ENCODE measurements at places on chromosomes 6 and 20.

- DNase-seq = no peak
Observed at GRCh38 chr20:10190456-10190855, 28.2 kb upstream of the SNAP25 start.

DNA sequence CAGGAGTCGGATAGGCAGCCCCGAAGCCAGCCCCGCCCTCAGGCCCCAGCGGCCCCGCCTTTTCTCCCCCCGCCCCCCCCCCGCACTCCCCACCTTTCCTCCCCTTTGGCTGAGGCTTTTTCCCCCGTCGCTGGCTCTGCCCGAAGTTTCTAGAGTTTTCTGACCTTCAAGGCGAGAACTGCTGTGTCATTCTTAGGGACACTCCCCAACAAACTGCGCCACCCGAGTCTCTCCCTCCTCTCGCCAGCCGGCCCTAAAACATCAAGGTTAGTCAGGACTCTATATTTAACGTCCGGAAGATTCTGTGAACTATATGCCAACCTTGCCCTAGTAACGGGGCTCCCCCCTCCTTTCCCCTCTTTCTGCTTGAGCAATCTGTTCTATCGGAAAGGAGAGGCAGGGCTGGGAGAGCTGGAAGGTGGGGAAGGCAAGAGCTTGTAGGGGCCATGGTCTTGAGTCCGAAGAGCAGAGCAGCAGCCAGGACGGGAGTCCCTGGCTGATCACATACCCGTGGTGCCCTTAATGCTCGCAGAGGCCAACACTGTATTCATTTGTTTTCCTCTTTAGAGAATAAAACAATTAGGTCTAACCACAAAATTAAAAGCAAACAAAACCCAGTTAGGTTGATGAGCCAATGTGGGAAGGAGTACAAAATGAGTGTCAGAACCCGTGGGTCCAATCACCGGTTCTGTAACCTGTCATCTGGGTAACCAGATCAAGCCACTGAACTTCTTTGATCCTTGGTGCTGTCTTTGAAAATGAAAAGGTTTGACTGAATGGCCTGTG is 5.3 kb upstream of the HSPA1B start:
- peak; percentile 81 for DNase-seq

- peak; percentile 73 for DNase-seq
Observed at GRCh38 chr6:164005004-164005711, 590.6 kb downstream of the QKI start.

GRCh38 chr20:17657898-17658647 is 24.0 kb downstream of the RRBP1 start:
- DNase-seq = no peak

GRCh38 chr6:119446115-119446554 is 96.6 kb upstream of the MAN1A1 start:
- peak; percentile 52 for DNase-seq

DNA sequence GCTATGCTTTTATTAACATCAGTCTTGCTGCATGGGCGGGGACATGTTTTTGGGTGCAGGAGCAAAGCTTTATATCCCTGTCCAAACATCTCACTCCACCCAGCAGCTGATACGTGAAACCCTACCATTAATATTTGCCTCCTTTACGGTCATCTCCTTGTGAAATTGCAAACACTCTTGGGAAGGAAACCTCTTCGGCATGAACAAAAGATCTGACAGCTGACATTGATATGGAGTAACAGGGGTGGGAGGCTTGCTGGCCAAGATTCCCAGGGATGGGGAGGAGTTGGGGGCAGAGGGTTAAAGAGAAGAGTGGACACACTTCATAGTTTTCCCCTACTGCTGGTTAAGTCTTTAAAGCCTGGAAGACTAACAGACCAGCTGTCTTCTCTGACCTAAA is 22.2 kb upstream of the VEGFA start:
- DNase-seq = no peak

- DNase-seq = no peak
Observed at GRCh38 chr20:31988430-31989015, 20.6 kb downstream of the XKR7 start.

GRCh38 chr6:141153563-141153962 is 979.2 kb upstream of the GJE1 start:
- no peak for DNase-seq

DNA sequence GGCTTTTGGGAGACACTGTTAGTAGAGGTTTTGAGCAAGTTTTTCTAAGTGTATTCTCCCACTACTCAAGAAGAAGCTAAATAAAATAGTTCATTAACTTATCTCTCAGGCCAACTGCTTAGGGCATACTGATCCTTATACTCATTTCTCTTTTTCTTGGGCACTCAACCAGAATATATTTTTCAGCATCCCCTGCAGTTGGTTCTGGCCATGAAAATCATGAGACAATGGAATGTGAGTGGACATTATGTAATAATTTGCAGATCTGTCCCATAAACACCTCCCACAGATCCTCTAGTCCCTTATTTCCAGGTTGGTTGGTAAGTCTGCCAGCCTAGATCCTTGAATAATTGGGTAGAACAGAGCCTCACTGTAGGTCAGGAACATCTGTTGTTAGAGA is 136.7 kb downstream of the AIG1 start:
- DNase-seq = no peak

GRCh38 chr20:13626724-13627123 is 12.0 kb downstream of the TASP1 start:
- no peak for DNase-seq

GRCh38 chr6:18306977-18307376 is 42.6 kb upstream of the DEK start:
- peak; percentile 96 for DNase-seq

GRCh38 chr6:134115715-134116074 is 63.3 kb upstream of the SLC2A12 start:
- no peak for DNase-seq

DNA sequence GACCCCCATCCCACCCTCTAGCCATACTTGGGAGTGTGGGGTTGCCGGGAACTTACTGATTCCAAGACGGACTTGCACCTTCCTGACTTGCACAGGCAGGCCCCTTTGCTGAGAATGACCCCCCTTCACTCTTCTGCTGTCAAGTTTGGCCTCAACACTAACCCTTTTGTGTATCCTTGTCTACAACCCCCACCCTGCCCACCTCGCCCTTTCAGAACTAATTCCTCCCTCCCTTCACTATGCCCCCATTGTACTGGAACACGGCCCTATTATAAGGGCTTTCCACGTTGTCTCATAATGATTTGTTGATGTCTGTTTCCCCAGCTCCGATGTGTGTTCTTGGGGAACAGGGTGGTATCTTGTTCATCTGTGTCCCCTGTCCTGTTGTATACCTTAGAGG is 4.4 kb upstream of the NEDD9 start:
- DNase-seq = no peak

GRCh38 chr6:131652472-131652871 is 15.4 kb downstream of the ENPP3 start:
- no peak for DNase-seq

- no peak for DNase-seq
Observed at GRCh38 chr20:32906200-32906599, 47.5 kb downstream of the EFCAB8 start.

DNA sequence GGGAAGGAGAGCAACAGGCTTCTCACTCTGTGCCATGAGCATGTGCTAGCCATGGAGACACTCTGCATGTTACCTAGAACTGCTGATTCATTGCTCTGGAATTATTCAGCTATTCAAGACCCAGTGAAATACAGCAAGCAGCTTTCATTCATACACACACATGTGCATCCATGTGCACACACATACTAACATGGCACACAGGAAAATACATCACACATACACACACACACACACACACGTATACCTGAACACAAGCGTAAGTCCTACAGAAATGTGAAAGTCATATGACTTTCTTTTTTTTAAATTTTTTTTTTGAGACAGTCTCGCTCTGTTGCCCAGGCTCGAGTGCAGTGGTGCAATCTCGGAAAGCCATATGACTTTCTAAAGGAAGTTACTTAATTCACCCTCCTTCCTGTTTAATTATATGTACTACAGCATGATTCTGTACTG is 108.2 kb upstream of the NFATC2 start:
- peak; percentile 54 for DNase-seq

DNA sequence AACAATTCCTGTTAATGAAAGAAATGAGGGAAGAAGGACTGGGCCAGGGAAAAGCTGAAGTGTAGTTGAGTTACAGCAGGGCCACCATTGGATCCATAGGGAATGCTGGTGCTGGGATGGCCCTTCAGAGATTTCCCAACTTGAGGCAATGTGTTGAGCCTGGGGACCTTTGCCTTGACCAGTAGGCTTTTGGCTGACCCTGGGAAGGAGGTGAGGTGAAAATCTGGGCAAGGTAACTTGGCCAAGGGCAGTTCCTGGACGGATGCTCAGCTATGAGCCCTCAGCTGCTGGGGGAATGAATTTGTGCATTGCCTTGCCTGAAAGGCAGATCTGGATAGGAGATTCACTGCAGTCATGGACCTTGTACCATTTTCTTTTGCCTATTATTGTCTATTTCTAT is 20.4 kb downstream of the UTRN start:
- DNase-seq = no peak

DNA sequence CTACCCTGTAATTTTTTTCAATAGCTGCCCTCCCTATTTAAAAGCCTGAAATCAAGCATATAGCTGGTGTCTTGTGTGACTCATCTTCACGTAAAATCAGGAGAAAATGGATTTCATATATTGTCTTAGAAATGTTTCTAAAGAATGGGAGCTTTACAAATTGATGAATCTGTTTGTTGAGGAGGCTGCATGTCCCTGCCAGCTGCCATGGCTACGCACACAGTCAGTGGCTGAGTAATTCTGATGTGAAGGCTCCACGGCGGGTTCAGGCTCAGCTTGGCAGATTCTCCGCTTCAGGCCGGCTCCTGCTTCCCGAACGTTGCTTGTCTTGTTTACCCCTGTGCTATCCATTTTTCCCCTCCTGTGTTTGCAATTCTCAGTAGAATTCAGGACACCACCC is 82.8 kb downstream of the CCDC170 start:
- no peak for DNase-seq

GRCh38 chr20:9185511-9185910 is 116.6 kb downstream of the PLCB4 start:
- DNase-seq = peak; percentile 84

DNA sequence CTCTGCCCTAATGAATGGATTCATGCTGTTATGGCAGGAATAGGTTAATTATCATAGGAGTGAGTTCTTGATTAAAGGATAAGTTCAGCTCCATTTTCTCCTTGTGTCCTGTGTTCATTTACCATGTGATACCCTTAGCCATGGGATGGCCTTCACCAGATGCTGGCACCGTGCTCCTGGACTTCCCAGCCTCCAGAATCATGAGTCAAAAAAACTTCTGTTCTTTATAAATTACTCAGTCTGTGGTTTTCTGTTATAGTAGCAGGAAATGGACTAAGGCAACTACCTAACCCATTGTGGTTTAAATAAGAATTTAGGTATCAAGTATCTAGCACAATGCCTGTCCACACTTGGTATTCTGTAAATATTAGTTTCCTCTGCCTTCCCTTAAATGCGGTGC is 223.5 kb downstream of the MEI4 start:
- peak; percentile 2 for DNase-seq

DNA sequence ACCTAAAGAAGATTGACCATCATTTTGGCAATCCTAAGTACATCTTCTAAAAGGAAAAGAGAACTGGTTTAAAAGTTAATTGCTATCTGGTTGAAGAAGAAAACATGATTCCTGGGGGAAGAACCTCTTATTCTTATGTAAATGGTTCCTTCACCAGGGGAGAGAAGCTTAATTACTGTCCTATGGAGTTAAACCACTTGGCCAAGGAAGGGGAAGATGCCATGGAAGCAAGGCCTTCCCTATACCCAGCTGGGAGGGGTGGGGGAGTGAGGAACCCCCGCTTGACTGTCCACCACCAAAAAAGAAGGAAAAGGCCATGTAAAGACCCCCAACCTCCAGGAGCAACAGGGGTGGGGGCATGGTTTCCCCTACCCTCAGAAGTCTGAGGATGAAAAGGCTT is 962.1 kb downstream of the GRIK2 start:
- DNase-seq = no peak

DNA sequence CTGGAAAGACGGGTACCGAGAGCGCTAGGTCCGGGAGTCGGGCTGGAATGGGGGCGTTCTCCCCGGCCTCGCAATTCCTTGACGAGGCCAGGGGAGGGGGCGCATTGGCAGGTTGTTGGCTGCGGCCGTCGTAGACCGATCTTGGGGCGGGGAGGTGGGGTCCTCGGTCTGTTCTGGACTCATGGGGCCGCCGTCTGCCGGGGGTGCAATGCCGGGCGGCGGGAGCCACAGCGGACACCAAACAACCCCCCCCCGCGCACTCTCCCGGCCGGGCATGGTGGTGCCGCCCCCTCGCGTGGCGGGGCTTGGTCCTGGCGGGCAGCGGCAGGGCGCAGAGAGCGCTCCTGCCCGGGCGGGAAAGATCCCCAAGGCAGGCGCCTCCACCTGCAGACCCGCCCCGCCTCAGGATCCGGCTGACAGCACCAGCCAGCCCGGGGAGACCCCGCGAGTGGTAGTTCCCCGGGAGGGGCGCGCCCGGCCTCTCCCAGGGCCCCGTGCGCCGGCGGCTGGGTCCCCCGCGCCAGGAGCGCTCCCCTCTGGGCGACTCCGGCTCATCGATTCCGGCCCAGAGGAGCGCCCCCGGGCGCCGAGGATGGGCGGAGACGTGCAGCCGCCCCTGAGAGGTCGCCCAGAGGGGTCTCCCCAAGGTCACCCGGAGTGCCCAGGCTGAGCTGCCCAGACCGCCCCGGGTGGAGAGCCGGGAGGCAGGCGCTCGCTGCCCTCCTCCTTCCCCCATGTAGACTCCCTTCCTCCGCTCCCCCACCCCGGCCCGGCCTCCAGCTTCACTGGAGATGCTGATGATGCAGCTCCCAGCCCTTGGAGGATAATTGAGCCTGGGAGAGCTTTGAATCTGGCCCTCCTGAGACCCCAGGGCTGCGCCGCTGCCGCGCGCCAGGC is 709 bp downstream of the PPP1R16B start:
- DNase-seq = no peak

DNA sequence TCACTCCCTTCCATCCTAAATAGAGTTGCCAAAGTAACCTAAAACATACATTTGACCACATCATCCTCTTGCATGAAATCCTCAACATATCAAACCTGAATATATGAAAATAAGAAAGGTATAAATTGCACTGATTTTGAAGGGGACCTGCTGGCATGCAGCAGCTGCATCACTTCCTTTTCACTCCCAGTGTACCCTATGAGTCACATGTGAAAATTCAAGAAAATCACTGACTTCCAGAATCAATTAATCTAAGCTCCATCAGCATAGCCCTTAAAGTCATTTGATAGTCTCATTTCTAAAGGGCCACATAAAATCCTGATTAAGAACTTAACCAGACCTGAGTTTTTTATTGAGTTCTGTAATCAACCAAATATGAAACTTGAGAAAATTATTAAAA is 24.3 kb downstream of the SNX14 start:
- peak; percentile 34 for DNase-seq

Measured in EL (cell line).